Skin of body (tissue), 3 donors: ENCODE measurements at places on chromosomes 7 and 10.
A peak's percentile ranks its signal among the peaks of the same experiment; 100 is the strongest.

DNA sequence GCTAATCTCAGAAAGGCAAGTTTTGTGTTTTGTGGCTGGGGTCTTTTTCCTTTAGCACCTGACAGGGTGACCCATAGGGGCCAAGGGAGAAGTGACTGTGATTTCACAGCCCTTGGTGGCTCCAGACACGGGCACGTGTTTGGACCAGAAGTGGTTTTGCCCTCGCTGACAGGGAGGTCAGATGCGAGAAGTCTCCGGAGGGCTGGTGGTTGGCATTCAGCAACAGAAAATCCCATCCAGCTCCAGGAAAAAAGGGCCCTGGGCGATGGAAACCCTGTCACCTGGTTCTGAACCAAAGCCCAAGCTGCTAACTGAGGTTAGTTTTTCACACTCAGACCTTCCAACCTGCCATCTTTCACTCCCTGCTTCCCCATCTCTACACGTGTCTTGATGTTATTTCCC, 272.9 kb downstream of the TRIL start:
- no peak for DNase-seq

DNA sequence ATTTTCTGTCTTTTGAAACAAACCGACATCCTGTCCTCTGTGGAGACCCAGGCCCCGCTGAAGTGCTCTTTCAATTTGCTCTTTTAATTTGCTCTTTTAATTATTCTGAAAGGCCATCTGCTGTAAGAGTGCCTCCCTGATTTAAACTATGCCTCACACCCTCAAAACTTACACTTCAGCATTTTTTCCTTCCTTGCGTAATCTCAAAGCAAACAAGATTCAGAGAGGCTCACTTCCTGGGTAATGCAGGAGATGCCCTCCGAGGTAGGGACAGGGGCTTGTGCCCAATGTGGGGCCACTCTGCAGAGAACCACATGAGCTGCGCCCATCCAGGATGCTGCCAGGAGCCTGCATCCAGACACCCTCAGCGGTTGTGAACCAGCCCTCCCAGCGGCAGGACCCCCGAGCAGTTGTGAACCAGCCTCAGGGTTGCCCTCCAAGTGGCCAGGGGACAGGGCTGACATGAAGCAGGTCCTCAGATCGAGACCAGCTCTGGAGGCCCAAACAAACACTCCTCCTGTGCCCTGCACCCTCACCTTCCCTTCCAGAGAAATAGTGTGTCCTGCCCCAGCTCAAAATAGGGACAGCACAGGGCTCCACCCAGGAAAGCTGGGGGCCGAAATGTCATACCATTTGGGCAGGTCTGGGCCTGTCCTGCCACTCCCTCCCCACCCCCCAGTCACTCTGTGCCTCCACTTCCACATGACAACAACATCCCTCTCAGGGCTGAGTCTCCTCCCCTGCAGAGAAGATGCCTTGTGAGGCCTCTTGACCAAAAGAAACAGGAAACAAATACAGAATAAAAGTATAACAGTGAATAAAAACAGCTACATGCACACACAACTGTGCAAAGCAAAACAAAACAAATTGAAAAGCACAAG, 190.4 kb downstream of the PTPRN2 start:
- DNase-seq: no peak

DNA sequence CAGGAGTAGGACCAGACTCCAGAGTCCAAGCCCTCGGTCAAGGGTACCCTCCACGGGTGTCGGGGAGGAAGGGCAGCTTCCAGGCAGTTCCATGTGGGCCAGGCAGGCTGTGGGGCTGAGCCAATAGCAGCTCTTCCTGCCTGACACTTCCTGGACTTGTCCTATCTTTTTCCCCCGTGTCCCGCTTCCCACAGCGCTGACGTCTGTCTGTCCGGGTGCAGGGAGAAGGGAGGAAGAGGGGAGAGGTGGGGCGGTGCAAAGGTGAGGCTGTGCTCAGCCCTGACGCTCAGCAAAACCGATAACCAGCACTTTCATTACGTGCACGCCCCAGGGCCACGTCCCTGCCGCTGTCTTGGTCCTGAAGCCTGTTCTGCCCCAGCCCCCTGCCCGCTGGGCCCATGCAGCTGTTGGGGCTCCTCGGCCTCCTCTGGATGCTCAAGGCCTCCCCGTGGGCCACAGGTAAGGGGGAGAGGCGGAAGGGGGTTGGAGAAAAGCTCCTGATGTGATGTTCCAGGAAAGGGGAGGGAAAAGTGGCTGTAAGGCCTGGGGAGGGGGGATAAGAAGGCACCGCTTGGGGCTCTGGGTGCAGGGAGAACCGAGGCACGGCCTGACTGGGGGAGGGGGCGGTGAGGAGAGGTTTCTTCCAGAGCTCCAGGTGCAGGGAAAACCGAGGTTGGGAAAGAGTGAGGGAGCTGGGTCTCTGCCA, at the start of gene MUC3A:
Gene MUC3A (plus strand): TSS at position 308 of the 706 bp plus-strand sequence. CDS start 91 bp downstream, at position 399.
- no peak for DNase-seq

GRCh38 chr10:130109796-130110245, 809 bp downstream of the C10orf143 start:
- peak; percentile 83 for DNase-seq

DNA sequence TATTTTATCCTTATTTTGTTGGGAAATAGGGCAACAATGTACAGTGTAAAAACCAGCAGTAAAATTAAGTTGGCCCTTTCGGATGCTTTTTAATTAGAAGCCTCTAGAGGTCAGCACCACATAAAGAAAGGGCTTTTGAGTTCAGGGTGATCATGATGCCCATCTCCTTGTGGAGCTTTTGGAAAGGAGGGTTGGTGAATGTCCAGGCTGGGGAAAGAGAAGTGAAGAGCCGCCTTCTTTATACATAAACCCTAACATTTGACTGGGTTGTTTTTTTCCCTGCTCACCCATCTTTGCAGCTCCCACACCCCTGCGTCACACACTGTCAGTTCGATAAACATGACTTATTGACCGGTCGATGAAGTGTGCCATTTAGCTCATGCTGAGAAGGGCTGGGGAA, 29.8 kb downstream of the MTURN start:
- no peak for DNase-seq

DNA sequence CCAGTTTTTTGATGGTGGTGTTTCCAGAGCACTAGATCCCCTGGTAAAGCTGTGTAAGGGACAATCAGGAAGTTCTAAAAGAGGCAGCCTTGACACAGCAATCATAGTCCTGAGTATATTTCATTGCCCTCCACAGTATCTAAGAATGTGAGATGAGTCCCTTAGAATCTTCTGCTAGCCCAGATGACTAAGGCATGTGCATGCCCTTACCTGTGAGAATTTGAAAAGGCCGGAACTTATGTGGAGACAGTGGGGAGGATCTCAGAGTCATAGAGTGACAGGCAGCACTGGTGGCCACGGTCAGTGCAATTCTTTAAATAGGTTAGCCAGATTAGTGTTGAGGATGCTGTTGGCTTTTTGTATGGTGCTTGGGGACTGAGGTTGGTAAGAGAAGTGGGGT, 361.4 kb upstream of the VSTM2A start:
- no peak for DNase-seq

DNA sequence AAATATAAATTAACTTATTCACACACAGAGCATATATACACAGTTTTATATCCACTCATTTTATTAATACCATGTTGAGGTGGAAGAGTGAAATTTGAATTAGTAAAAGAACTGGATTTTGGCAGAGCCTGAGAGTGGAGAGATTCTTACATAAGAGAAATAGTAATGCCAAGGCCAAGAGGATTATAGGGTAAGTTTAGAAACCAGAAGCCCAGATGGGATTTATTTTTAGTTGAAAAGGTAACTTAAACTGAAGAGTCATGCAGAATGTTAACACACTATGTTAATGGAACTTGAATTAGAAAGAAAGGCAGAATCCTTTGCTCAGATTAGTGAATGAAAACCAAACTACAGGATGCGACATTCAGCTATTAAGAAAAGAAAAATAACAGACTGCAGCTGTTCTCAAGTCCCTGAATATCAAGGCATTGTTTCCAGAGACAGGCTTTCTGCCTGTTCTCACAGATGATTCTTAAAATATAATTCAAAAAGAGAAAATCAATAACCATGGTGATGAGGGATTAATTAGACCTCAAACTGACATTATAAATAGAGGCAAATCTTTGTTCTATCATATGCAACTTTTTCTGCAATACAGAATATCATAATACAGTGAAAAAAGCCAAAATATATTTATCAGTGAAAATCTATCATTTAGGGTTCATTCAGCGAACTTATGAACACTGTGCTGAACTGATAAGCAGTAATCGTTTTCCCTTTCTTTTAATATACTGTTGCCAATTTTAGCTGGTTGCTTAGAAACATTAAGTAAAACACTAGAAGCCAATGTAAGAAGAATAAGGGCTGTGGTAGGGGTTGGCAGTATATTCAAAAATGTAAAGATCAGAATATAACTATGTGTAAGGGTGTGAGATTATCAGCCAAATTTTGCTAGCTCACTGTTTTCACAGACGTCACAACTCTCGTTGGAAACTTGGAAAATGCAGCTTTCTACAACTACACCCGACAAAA, 34.4 kb downstream of the HECTD2 start:
- DNase-seq: no peak

DNA sequence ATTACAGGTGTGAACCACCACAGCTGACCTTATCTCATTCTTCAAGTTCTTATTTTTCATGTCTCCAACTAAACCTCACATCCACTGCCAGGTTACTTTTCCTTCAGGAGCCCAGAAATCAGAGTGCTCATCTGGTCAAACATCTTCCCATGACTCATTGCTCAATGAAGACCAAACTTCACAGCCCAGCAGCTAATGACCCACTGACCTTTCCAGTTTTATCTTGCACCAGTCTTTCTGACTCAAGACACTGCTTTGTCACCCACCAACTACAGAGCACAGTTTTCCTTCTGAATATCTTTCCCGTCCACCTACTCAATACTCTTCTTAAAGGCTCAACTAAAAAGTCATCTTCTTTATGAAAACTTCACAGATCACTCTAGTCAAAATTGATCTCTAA, 245.1 kb downstream of the CHCHD3 start:
- DNase-seq: no peak

DNA sequence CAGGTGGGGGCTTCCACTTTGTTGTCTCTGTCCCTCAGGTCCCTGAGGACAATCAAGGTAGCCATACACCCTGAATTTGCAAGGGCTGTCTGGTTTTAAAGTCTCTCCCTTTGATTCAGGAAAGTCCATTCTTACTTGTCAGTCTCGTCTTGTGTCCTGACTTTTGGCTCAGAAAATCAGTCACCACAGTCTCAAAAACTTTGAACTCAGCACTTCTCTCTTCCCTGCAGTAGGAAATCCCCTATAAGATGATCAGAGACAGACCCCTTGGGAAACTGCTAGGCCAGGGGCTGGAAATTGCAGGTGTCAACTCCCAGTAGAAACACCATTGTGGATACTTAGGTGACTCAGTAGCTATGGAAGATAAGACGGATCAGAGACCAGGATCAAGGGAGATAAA, 73.1 kb downstream of the CDC123 start:
- no peak for DNase-seq
